ENCODE measurements at places on chromosomes 11 and 22. TPM values are rescaled to one million over a fixed set of nuclear protein-coding genes. Genes with fewer than 3 reads are reported as not detected.

The TYR gene
- total RNA-seq: not detected

DNA sequence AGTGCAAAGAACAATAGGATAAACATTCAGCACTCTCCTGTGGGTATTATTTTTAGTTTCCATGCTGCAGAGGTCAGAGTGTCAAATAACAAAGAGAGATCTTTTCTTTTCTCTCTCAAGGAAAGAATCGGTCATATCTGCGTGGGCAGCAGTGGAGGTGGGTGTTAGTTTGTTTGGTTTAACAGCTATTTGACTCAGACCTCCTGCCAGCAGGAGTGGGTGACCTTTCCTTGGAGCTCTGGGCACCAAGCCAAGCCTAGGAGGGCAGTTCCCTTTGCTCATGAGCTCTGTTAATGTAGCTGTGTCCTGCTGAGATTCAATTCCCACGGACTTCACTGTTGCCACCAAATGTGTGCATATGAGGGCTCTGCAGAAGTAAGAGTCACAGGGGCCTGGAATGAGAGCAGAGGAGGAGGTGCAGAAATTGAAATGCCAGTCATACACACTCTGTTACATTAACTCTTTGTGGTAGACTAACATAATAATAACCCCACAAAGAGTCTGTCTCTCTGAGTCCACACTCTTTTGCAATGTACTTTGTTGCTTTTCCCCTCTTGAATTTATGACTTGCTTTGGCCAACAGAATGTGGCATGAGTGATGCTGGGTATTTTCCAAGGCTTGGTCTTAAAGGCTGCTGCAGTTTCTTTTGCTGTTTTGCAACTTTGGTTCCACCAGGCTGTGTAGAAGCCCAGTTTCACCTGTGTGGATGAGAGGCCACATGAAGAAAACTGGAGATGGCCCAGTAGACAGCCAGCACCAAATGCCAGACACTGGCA, 76.0 kb upstream of the GRK3 start:
- peak; percentile 65 for DNase-seq

The C22orf31 gene
- 0.30 TPM for total RNA-seq

GRCh38 chr22:23061471-23062280, 8.6 kb upstream of the GNAZ start:
- DNase-seq: no peak

The MAJIN gene
- total RNA-seq: not detected

DNA sequence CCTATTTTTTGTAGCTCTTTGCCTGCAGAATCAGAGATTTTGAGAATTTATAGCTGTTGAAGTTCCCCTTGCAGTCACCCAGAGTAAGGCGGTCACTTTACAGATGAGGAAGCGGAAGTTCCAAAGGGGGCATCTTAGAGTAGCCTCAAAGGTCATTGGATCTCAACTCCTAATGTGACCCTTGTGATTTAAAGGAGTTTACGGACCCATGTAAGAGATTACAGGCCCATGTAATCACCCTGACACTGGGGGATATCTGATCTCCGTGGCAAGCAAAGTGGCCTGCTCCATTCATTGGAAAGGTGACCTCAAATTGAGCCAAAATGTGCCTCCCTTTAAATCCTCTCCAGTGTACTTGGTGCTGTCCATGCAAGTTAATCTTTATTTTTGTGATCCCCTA, 15.7 kb downstream of the P2RX3 start:
- no peak for DNase-seq

DNA sequence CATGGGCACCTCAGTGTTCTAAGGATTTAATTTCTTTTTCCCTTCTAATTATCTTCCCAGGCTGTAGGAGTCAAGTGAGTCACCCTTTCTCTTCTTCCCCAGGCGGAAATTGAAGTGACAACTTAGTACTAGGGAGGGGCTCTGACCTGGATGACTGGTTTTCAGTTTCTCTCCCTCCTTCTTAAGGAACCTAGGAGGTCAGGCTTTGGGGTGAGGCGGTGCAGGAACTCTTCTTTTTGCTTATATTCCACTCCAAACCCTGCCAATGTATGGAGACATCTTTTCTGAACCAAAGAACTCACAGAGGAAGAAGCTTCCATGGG, 12.6 kb downstream of the ZDHHC5 start:
- no peak for DNase-seq

DNA sequence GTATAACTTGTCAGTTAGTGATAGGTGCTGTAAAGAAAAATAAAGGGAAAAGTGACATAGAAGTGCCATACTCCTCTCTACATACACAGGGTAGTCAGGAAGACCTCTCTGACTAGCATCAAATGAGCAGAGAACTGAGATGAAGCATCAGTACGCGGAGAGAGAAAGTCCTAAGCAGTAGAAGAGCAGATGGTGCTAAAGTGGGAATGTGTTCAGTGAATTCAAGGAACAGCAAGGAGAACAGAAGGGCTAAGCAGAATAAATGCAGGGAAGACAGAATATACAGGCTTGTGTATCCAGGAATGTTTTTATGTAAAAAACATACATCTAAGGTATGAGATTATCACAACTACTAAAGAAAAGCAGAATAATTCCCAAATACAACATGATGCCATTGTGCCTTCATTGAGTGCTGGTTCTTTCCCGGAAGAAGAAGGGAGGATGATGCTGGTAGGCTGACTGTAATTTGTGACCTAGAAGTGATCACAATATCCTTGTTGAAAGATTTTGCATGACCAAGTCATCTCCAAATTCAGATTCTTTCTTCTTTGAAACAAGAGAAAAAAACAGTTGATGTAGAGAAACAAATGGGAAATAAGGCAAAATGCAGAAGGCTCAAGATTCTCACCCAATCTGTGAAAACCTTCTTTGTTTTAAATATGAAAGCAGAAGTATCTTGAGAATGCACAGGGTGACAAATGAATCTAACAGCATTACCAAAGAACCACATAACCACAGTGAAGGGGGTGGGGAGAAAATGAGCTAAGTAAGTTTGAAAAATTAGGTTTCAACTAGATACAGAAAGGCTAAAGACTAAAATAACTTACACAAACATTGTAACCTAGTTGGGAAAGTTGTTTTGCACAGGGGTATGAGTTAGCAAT, 20.5 kb downstream of the MRE11 start:
- no peak for DNase-seq

DNA sequence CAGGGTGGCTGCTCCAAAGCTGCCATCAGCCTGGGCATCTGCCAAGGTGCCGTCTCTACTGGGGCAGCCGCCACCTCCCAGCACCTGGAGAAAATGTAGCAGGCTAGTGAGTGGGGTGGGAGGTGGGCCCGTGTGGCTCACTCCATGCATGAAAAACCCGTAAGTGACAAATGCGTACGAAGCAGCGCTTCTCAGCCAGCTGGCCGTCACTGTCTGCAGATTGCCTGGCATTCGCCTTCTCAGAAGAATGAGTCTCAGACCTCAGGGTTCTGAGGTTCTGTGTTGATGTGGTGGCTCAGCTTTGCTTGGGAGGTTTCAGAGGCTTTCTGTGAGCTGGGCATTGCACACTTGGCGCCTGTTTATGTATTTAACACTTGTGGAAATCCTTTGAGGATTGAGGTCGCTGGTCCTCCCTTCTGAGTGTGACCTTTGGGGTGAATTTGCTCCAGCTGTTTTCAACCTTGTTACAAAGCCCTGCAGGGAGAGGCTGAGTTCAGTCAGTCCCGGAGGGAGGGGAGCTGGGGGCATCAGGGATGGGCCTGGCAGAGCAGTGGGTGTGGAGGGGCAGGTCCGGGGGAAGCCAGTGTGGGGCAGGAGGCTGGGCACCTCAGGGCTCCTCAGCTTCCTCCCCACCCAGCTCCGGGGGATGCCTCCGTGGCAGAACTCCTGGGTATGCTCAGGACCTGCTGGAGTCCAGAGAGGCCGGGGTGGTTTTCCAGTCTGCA, 977.0 kb downstream of the TBC1D22A start:
- no peak for DNase-seq

GRCh38 chr11:20177136-20177535, 16.9 kb upstream of the DBX1 start:
- DNase-seq: no peak
